ENCODE measurements at places on chromosomes 6 and 20.

DNA sequence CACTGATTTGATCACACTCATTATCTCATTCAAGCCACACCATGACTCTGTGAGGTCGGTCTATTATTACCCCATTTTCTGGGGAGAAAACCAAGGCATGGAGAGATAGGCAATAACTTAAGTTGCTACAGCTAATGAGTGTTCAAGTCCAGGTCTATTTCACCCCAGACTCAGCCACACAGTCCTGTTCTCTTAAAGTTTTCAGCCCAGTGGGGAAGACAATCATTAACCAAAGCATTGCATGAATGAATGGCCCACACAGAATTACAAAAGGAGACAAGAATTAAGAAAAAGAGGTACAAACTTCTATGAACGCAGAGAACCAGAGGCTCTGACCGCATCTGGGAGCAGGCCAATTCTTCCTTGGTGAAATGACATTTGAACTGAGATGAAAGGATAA, 7.1 kb downstream of the BPI start:
- DNase-seq = no peak

GRCh38 chr6:71012866-71013469, 56.1 kb upstream of the B3GAT2 start:
- no peak for DNase-seq

DNA sequence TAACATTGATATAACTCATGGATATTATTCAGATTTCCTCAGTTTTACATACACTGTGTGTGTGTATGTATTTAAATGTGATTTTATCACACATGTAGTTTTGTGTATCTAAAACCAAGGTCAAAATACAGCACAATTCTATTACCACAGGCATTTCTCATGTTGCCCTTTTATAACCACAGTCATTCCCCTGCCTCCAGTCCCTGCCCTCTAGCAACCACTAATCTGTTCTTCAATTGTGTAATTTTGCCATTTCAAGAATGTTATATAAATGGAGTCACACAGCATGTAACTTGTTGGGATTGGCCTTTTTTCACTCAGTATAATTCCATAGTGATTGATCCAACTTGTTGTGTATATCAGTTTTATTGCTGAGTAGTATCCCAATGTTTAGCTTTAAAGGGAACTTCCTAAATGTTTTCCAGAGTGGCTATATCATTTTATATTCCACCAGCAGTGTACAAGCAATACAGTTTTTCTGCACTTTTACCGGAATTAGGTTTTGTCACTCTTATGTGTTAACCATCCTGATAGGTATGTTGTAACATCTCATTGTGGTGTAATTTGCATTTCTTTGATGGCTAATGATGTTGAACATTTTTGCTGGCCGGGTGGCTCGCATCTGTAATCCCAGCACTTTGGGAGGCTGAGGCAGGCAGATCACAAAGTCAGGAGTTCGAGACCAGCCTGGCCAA, 338.2 kb downstream of the SOX4 start:
- DNase-seq = no peak

DNA sequence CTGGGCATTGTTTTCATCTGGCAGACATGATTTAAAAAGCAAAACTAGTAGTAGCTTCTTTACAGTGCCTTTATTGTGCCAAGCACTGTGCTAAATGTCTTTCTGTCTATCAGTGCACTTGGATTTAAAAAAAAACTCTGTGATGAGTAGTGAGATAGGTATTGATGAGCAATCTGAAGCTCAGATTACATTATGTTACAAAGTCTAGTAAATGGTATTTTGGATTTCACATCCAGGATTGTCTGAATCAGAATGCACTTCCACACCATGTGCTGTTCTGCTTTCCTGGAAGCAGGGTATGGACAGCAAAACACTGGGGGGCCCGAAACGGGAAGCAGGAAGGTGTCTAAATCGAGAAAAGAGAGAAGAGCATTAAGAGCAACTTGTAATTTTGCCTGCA, 103.4 kb upstream of the CCN2 start:
- DNase-seq = no peak

- no peak for DNase-seq
Observed at GRCh38 chr20:44014807-44015732, 100.4 kb downstream of the TOX2 start.

DNA sequence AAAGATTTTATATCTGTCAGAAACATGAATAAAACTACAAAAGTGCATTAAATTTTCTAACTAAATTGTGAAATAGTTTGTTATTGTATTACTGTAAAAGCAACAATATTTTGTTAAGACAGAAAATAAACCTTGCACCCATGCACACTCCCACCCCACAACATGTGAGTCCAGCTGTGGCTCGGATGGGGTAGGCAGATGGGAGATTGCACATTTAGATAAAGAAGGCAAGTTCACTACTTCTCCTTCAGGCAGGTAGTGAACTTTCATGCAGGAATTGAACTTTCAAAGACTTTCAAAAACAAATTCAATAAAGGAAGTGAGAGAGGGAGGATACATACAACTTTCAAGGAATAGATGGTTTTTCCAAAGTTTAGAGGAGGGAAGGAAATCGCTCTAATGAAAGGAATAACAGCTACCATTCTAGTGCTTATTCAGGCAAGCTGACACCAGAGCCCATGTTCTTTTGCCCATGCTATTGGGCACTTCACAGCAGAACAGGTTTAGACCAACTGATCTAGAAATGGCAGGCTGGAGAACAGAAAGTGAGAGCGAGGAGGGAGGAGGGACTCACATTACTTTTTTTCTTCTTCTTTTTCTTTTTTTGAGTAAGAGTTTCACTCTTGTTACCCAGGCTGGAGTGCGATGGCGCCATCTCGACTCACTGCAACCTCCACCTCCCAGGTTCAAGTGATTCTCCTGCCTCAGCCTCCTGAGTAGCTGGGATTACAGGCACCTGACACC, 28.5 kb downstream of the SF3B5 start:
- DNase-seq = no peak

GRCh38 chr6:157879873-157880254, 56.8 kb downstream of the SNX9 start:
- no peak for DNase-seq

- DNase-seq = no peak
Observed at GRCh38 chr6:89887452-89888137, 6.7 kb upstream of the GJA10 start.
